Central memory CD4-positive, alpha-beta T cell (primary cell): ENCODE measurements at places on chromosomes 1 and 21.

DNA sequence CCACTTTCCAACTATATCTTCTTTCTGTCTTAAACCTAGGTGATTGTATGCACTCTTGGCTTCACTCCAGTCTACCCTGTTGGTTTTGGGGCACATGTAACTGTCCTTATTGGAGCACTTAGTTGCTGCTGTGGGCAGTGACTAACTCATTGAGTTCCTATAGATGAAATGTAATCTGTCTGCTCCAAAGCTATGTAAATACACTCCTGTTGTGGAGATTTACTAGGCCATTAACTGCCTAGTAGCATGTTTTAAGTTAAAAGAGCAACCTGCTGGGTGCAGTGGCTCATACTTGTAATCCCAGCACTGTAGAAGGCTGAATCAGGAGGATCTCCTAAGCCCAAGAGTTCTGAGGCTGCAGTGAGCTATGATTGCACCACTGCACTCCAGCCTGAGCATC lies 137.6 kb downstream of the ZMYM4 start:
- DNase-seq: no peak

GRCh38 chr1:50955116-50955515 lies 5.0 kb downstream of the FAF1 start:
- no peak for DNase-seq

DNA sequence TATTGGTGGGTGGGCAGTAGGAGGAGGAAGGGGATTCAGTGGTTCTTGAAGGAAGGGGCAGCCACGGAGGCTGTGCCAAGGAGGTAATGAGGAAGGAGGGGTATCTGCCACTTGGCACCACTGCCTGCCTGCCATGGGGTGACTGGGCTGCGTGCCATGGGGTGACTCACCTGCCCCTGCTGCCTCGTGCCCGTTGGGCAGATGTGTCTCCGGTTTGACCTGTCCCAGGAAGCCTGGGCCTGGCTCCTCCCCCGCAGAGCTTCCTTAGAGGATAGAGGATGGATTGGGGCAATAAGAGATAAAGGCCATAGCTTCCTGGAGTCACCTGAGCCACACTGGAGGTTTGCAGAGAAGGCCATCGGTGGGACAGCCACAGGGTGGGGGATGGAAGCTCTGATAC lies 1.7 kb downstream of the PADI3 start:
- DNase-seq: no peak

- no peak for DNase-seq
These were observed 5.5 kb upstream of the KCNJ9 start for GRCh38 chr1:160075836-160076235.

- DNase-seq: no peak
These were observed 51.5 kb upstream of the VAV3 start for GRCh38 chr1:108016451-108016920.

DNA sequence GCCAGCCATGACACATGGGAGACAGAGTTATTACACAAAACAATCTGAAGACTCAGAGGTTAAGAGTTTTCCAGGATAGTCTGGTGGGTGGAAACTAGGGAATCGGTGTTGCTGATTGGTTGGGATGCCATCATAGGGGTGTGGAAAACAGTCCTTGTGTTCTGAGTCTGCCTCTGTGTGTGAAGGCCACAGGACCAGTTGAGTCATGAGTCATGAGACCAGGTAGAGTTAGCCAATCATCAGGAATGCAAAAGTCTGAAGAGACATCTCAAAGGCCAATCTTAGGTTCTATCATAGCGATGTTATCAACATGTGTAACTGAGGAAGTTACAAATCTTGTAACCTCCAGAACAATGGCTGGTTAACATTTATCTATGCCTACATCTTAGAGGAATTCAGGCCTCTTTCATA lies 49.7 kb upstream of the NEK7 start:
- no peak for DNase-seq

DNA sequence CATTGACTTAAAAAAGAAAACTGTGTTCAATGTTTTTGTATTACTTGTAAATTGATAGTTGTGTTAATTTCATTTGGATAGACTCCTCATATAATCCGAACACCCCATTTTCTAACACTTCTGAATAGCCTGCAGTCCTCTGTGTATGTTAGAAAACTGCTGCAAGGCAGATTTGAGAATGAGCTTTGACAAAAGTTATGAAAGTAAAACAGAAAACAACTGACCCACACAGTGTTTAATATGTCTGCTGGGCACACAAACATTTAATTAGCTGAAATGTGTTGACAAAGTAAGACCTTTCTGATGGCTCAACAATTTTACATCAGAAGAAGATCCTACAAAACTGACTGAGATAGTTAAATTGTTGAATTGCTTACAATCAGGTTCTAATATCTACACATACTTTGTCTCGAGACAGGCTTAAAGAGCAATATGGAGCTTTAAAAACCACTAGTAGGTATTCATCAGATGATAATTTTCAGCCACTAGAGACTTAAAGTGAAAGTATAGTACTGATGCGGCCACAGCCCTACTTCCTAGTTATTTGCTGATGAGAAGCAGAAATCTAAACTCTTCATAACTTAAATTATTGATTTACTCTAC lies 40.0 kb upstream of the PRMT6 start:
- DNase-seq: no peak

DNA sequence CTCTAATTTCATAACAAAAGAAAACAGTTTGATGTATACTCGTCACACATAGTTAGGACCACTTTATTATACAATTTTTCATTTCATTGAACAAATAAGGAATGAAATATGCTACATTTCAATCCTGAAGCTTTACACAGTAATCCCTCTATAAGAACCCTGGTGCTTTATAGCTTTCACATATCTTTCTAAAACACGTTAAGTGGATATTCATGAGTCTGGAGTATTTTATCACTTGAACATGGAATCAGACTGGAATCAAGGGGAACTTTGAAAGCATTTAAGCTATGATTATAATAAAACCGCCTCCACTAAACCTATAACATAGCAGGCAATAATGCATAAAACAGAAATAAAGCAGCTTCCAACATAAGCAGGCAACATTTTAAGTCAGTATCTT lies 476.6 kb downstream of the COL11A1 start:
- DNase-seq: no peak

- no peak for DNase-seq
These were observed 29.9 kb upstream of the POU2F1 start for GRCh38 chr1:167190747-167191237.

DNA sequence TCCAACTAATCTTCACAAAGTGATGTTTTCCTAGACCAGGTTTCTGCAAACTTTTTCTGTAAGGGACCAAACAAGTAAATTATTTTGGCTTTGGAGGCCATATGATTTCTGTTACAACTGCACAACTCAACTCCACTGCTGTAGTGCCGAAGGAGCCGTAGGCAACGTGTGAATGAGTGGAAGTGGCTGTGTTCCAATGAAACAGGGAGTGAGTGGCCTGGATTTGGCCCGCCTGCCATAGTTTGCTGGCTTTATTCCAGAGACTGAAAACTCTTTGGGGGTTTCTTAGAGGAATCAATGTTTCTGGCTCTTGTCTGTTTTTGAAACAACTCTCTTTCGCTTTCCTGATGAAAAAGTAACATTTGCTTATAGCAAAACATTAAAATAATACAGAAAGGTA lies 12.6 kb upstream of the ACTL8 start:
- DNase-seq: no peak
